ENCODE measurements at places on chromosomes 12 and 14.

- no peak overlapping the region for H3K4me3 ChIP-seq
- H3K4me1 ChIP-seq, result no peaks in the 10 kb centered on the region
- H3K36me3 ChIP-seq, result no peaks in the 10 kb centered on the region
- DNase-seq, result no peak
These were observed 66.6 kb upstream of the BICD1 start for GRCh38 chr12:32039917-32040575.

DNA sequence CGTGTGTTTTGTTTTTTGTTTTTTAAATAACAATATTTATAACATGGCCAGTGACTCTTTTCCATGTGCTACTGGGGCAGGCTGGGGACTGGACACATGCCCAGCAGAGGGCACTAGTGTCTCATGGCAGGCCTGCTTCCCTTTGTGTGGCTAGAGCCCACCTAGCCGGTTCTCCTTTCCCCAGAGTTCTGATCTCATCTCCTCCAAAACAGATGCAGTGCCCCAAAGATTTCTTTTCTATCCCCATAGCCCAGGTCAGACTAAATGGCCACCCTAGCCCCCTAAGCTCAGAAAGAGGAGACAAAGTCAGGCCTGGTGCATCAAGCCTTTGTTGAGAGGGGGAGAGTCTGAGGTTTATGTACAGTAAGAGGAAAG is 21.2 kb downstream of the PRPF40B start:
- no peak overlapping the region for H3K27ac ChIP-seq
- DNase-seq, result peak; percentile 80
- H3K36me3 ChIP-seq, result peaks cover 85% of the 10 kb centered on the region
- H3K4me1 ChIP-seq, result no peaks in the 10 kb centered on the region

GRCh38 chr12:119659289-119659897 is 8.5 kb upstream of the PRKAB1 start:
- no peaks in the 10 kb centered on the region for H3K27me3 ChIP-seq
- H3K4me1 ChIP-seq, result no peaks in the 10 kb centered on the region
- no peak overlapping the region for H3K27ac ChIP-seq
- H3K36me3 ChIP-seq, result no peaks in the 10 kb centered on the region
- DNase-seq, result peak; percentile 44
- no peak overlapping the region for H3K4me3 ChIP-seq

- no peak for DNase-seq
- no peak overlapping the region for H3K4me3 ChIP-seq
- H3K36me3 ChIP-seq, result no peaks in the 10 kb centered on the region
- H3K4me1 ChIP-seq, result peaks cover 13% of the 10 kb centered on the region
- H3K27ac ChIP-seq, result no peak overlapping the region
These were observed 195.2 kb downstream of the DAD1 start for GRCh38 chr14:22393796-22394195.

GRCh38 chr12:27838543-27839185 is 58.6 kb upstream of the MANSC4 start:
- peaks cover 1% of the 10 kb centered on the region for H3K4me1 ChIP-seq
- no peak overlapping the region for H3K4me3 ChIP-seq
- DNase-seq, result no peak
- H3K36me3 ChIP-seq, result no peaks in the 10 kb centered on the region

- H3K27me3 ChIP-seq, result no peaks in the 10 kb centered on the region
- no peaks in the 10 kb centered on the region for H3K4me1 ChIP-seq
- H3K27ac ChIP-seq, result no peak overlapping the region
- no peak for DNase-seq
- H3K4me3 ChIP-seq, result no peak overlapping the region
These were observed 653 bp upstream of the IFI27 start for GRCh38 chr14:94109915-94110250.

DNA sequence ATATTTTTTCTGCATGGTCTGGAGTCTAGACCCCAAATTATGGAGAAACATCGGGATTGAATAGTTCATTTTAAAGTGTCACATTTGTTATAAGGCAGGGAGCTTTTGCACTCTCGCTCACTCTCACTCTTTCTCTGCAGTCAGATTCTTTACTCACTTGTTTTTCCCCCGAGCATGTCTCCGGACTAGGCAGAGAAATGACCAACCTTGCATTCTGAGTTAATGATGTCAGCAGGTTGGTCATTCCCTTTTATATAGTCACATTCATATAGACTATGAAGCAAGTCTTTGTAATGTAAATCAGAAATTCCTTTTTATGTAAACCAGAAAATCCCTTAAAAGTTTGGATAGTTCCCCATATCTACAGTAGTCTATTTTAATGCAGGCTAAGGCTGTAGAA is 4.1 kb downstream of the C12orf75 start:
- H3K36me3 ChIP-seq, result peaks cover 10% of the 10 kb centered on the region
- H3K4me3 ChIP-seq, result no peak overlapping the region
- no peaks in the 10 kb centered on the region for H3K27me3 ChIP-seq
- peak overlapping the region; percentile 73 for H3K27ac ChIP-seq
- peak; percentile 60 for DNase-seq

DNA sequence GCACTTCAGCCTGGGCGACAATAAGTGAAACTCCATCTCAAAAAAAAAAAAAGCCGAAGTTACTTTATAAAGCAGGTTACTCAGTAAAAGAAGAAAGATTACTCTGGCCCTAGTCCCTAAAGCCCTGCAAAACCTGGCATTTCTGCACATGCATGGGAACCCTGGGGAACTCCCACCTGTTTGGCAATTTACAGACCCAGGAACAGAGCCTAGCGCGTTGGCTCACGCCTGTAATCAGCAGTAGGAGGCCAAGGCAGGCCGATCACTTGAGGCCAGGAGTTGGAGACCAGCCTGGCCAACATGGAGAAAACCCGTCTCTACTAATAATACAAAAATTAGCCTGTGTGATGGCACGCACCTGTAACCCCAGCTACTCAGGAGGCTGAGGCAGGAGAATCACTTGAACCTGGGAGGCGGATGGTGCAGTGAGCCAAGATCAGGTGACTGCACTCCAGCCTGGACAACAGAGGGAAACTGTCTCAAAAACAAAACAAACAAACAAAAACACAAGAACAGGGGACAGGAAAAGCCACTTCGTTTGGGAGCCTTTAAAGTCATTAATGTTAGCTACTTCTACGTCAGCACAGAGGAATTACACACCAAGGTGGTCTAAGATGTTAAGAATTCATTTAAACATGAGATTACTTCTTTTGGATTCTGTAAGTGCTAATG is 34.1 kb upstream of the SPTSSA start:
- DNase-seq, result no peak
- H3K4me3 ChIP-seq, result peak overlapping the region; percentile 22
- no peak overlapping the region for H3K27ac ChIP-seq
- peaks cover 8% of the 10 kb centered on the region for H3K4me1 ChIP-seq
- H3K36me3 ChIP-seq, result no peaks in the 10 kb centered on the region

- H3K4me1 ChIP-seq, result no peaks in the 10 kb centered on the region
- H3K36me3 ChIP-seq, result no peaks in the 10 kb centered on the region
- no peaks in the 10 kb centered on the region for H3K27me3 ChIP-seq
- DNase-seq, result no peak
- no peak overlapping the region for H3K4me3 ChIP-seq
- H3K27ac ChIP-seq, result no peak overlapping the region
These were observed 181.5 kb downstream of the VRK1 start for GRCh38 chr14:96978525-96979272.

DNA sequence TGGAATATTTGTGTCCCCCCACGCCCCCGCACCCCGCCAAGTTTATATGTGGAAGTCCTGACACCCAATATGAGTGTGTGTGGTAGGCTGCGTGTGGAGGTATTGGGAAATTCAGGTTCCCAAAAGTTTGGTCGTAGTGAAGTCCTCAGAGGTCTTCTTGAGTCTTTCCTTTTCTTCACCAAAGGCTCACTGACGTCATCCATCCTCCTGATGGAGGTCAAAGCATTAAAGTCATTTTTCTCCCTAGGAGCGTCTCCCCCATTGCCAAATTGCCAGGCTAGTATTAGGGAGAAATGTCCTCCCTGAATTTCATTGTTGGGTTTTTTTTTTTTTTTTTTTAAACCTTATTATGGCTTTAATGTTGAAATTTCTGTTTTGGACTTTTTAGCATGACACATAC is 113.7 kb downstream of the RGS6 start:
- no peak for DNase-seq
- no peaks in the 10 kb centered on the region for H3K27me3 ChIP-seq
- no peak overlapping the region for H3K27ac ChIP-seq
- no peak overlapping the region for H3K4me3 ChIP-seq
- no peaks in the 10 kb centered on the region for H3K4me1 ChIP-seq

DNA sequence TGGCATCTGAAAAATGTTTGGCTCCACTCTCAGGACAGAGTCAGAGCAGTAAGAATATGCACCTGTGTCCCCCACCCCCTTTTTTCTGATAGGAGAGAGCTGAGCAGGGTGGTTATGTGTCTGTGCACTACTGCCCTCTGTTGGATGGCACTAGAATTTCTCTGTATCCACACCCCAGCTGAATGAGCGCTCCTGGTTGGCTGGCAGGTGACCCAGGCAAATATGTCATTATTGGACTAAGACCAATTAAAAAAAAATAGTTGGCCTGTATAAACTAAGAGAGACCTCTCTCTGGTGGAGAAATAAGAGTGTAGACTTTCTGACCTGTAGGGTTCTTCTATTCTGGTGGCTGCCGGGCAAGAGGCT is 107.0 kb downstream of the PTCSC3 start:
- DNase-seq, result peak; percentile 45
- H3K36me3 ChIP-seq, result no peaks in the 10 kb centered on the region
- H3K27ac ChIP-seq, result no peak overlapping the region
- no peak overlapping the region for H3K4me3 ChIP-seq
- H3K4me1 ChIP-seq, result peaks cover 4% of the 10 kb centered on the region

DNA sequence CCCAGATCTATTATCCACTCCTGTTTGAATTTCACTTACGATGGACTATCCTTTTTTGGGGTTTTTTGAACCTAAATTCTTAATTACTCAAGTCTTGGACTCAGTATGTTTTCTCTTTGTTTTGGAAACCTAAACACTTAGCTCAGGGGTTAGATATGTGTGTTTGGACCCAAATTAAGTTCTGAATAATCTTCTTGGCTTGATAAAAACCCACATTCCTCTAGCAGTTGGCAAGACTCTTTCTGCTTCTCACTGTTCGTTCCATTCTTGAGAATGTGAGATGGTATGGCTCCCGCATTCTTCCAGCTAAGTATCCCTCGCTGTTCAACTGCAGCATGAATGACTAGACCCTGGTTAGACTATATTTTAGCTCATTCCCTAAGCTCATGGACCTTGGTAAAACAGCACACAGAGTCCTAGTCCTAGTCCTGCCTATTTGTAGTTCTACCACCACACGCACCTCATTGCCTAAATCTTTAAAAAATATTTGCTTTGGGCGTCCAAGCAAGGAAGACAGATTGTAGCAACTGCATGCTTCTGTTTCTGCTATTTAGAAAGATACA is 860.0 kb downstream of the RPS29 start:
- H3K36me3 ChIP-seq, result no peaks in the 10 kb centered on the region
- H3K4me3 ChIP-seq, result no peak overlapping the region
- no peaks in the 10 kb centered on the region for H3K4me1 ChIP-seq

GRCh38 chr14:104081951-104082464 is 3.5 kb upstream of the ASPG start:
- H3K4me1 ChIP-seq, result no peaks in the 10 kb centered on the region
- peaks cover 51% of the 10 kb centered on the region for H3K27me3 ChIP-seq
- H3K4me3 ChIP-seq, result no peak overlapping the region
- H3K27ac ChIP-seq, result no peak overlapping the region
- DNase-seq, result no peak
- H3K36me3 ChIP-seq, result no peaks in the 10 kb centered on the region

- H3K36me3 ChIP-seq, result no peaks in the 10 kb centered on the region
- peak; percentile 73 for DNase-seq
- H3K27me3 ChIP-seq, result no peaks in the 10 kb centered on the region
- H3K27ac ChIP-seq, result peak overlapping the region; percentile 96
These were observed 214.2 kb upstream of the KRR1 start for GRCh38 chr12:75725521-75726111.

DNA sequence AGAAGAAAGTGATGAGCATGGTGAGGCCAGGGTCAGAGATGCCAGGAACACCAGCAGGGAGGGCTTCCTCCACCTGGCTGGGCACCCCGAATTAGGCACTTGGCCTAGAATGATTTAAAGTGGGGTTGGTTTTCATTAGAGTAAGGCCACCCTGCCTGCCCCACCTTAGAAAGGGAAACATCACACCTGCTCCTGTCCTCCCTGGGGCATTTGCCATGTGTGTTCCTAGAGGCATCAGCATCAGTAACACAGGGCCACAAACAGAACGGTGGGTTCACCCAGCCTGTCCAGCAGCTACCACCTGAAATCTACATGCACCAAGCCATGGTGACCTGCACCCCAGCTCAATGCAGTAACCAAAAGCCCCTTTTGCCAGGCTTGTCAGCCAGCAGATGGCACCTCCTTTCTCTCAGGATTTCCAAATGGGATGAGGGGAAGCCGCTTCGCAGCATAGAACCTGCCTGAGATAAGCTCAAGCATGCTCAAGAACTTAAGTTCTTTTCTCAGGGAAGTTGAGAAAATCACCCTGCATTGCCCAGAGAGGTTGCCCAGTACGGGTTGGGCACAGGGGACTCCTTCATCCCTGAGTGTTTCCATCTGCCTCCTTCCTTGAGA is 338.8 kb downstream of the DPF3 start:
- no peak for DNase-seq
- H3K36me3 ChIP-seq, result no peaks in the 10 kb centered on the region
- no peak overlapping the region for H3K27ac ChIP-seq
- no peak overlapping the region for H3K4me3 ChIP-seq
- H3K27me3 ChIP-seq, result peaks cover 4% of the 10 kb centered on the region

DNA sequence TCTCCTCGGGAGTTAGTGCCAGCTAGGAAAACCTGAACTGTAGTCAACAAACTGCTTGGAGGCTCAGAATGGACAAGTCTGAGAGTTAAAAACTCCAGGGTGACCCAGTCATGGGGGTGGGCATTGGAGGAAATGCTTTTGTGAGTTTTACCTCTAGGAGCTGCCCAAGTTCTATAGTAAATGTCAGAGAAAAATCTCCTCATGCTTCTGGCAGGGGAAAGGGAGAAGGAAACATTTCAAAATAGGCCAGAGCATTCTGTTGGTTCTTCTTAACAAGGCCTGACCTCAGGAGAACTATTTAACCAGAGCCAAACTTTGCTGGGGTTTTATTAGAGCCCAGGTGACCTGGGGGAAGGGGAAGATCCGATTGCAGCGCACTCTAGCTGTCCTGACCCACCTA is 12.3 kb downstream of the NINJ2 start:
- H3K4me3 ChIP-seq, result no peak overlapping the region
- H3K27me3 ChIP-seq, result no peaks in the 10 kb centered on the region
- no peak for DNase-seq
- H3K27ac ChIP-seq, result no peak overlapping the region

- peak; percentile 86 for DNase-seq
- H3K27me3 ChIP-seq, result peaks cover 11% of the 10 kb centered on the region
- no peak overlapping the region for H3K4me3 ChIP-seq
- H3K27ac ChIP-seq, result no peak overlapping the region
These were observed 35.2 kb upstream of the MEG3 start for GRCh38 chr14:100790502-100791347.

GRCh38 chr12:11863478-11863906 is 207.2 kb upstream of the BCL2L14 start:
- peaks cover 3% of the 10 kb centered on the region for H3K4me1 ChIP-seq
- H3K36me3 ChIP-seq, result peaks cover 27% of the 10 kb centered on the region
- no peaks in the 10 kb centered on the region for H3K27me3 ChIP-seq
- peak; percentile 11 for DNase-seq
- peak overlapping the region; percentile 51 for H3K27ac ChIP-seq
